Mammary epithelial cell (primary cell): ENCODE measurements at places on chromosomes 13 and 19. TPM values are rescaled to one million over a fixed set of nuclear protein-coding genes. Genes with fewer than 3 reads are reported as not detected.
A peak's percentile ranks its signal among the peaks of the same experiment; 100 is the strongest.

DNA sequence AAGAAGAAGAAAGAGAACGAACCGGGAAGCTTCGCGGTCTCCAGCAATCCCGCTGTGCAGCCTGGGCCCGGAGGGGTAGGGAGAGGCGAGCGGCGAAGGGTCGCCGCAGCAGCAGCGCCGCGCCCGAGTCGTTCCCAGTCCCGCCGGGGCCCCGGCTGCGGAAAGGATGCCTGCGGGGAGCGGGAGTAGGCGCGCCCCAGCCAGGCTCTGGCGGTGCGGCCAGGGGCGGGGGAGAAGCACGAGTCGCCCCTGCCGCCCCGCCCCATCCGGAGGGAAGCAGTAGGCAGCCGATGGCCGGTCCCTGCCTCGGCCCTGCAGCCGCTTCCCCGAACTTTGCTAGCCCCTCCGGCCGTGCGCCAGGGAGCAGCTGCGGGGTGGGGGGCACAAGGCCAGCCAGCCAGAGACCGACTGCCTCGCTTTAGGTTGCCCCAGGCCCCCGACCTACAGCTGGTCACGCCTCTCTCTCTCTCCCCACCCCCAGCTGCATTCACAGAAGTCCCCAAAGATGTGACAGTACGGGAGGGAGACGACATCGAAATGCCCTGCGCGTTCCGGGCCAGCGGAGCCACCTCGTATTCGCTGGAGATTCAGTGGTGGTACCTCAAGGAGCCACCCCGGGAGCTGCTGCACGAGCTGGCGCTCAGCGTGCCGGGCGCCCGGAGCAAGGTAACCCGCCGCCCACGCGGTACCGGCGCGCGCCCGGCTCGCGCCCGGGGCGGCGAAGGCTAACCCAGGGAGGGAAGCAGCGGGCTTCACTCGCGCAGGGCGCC is 1.1 kb downstream of the VSTM2B start:
- peak; percentile 5 for DNase-seq

The STOML3 gene
- total RNA-seq: not detected in 2 replicates

The SPPL2B gene
- total RNA-seq: 43.8 and 50.7 TPM in 2 replicates

- DNase-seq: no peak
Measured at GRCh38 chr13:110047496-110047895, 259.5 kb downstream of the COL4A1 start.

DNA sequence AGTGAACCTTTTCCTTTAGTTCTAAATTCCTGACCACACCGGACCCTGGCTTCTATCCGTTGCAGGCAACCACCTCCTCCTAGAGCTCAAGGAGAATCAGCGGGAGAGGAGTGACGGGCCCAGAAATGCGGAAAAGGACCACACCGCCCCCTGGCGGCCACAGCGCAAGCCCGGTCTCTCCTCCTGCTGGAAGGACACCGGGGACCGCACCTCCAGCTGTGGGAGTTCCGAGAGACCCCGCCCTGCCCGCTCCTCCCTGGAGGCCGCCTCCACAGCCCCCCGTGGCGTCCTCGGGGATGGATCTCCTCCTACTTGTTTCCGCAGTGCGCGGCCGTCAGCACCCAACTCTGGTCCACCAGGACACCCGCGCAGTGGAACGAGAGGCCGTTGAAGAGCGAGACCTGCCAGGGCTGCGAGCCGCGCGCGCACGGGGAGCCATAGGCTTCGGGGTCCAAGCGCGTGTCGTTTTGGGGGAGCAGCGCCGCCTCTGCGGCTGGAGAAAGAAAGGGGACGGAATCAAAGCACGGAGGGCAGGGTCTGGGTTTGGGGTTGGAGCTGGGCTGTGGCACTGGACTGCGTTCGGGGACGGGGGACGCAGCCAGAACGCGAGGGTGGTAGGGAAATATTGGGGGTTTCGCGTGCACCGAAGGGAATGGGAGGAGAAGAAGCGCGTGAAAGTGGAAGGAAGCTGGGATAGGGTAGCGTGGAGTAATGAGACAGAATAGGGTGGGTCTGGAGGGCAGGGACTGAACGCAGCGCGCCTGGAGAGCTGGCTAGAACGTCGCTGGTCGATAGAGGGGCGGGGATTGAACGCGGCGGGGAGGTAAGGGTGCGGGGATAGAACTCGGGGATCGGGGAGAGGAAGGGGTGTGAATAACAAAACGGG is 2.5 kb downstream of the KLK10 start:
- peak; percentile 87 for DNase-seq

GRCh38 chr13:112119192-112120030 is 52.5 kb downstream of the SOX1 start:
- no peak for DNase-seq

GRCh38 chr13:57630661-57631595 is 616 bp upstream of the PCDH17 start:
- DNase-seq: peak; percentile 23

The RXFP2 gene
- total RNA-seq: not detected in 2 replicates
